ENCODE measurements at places on chromosomes 5 and 9.

GRCh38 chr5:147458581-147458980 is 51.3 kb downstream of the DPYSL3 start:
- DNase-seq: no peak

GRCh38 chr5:39717176-39717897 is 292.6 kb upstream of the DAB2 start:
- no peak for DNase-seq

DNA sequence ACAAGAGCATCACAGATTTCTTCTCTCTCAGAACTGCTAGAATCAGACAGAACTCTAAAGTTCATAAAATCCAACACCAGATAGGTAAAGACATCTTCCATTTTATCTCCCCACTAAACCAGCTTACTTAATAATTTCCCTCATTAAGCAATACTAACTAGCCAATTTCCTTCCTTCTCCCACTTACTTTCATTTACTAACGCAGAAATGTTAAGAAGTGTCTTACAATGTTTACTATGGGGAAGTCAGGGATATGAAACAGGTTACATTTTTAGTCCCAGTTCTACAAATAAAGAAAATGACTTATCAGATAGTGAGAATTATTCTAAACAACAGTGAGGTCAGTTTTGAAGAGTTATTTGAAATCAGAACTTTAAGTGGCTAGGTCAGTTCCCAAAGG is 236.5 kb downstream of the FBXL17 start:
- no peak for DNase-seq

DNA sequence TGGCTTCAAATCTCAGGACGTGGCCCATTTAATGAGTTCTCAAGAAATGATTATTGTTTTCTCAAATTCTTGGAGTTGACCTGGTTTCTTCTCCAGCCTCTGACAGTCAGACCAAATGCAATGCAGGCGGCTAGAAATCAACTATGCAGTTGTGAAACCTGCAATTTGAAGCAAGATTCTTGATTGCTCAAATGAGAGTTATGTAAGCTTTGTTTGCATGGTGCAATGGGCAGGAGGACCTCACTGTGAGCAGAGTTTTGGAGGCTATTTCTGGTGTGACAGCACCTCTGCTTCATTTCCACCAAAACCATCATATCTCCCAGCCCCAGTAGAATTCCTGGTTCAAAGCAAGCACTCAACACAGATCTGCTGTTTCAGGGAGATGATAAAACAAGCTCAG is 500.0 kb upstream of the KLF4 start:
- no peak for DNase-seq

GRCh38 chr5:56575821-56576220 is 239.5 kb upstream of the MAP3K1 start:
- DNase-seq: no peak

- no peak for DNase-seq
Measured at GRCh38 chr5:179812135-179812825, 5.6 kb upstream of the MGAT4B start.

DNA sequence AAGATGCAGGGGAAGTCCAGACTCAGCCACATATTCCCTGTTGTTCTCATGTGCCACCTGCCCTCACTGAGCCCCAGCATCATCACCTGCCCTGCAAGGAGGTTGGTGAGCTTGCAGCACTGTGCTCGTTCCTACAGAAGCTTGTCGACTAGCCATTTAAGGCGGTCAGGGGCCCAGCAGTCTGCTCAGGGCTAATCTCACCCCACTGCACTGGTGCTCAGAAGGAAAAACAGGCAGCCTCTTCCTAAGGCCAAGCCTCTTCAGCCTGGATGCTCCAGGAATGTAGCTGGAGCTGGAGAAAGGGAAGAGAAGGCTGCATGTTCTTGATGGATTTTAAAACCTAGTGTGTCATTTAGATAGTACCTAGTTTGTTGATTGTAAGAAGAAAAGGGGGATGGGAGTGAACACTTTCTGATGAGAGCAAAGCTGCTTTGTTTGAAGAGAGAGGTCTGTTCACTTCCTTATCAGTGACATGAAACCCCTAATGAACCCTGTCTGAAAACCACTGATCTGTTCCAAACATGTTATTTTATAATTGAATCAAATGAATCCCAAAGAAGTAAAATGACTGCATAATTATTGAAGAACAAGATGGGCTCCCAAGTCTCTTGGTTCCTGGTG is 10.6 kb upstream of the ASPN start:
- no peak for DNase-seq

DNA sequence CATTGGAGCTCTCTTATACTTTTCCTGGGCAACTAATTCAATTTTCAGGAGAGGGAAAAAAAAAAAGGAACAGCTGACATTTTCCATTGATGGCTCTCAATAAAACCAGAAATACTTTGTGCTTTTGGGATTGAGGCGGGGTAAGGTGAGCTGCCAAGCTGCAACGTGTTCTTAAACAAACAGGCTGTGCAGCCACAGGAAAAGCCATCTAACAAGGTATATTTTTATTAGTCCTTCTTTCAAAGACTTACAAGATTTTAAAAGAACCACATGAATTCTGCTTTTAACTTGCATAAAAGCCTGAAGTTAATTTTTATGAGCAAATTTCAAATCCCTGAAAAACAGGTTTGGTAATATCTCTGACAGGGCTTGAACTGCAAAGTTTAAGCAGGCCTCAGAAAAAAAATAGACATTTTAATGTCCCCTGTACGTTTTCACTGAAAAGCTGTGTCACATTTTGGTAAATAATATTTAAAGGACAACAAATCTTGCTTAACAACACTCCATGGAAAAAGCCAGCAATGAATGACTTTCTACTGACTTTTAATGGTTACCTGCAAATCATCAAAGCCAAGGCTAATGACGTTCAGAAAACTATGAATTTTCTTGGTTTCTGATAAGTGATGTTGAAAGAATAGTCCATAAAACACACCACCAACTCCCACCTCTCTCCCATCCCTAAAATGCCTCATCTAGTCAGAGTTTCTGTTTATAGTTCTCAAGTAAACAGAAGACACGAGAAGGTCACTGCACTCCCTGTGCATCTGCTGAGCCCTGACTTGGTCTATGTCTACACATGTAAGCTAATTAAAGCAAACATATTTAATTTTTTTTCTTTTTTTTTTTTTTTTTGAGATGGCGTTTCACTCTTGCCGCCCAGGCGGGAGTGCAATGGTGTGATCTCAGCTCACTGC is 433.6 kb downstream of the PIK3R1 start:
- DNase-seq: no peak

GRCh38 chr9:100111235-100111634 is 12.2 kb downstream of the INVS start:
- DNase-seq: peak; percentile 76

DNA sequence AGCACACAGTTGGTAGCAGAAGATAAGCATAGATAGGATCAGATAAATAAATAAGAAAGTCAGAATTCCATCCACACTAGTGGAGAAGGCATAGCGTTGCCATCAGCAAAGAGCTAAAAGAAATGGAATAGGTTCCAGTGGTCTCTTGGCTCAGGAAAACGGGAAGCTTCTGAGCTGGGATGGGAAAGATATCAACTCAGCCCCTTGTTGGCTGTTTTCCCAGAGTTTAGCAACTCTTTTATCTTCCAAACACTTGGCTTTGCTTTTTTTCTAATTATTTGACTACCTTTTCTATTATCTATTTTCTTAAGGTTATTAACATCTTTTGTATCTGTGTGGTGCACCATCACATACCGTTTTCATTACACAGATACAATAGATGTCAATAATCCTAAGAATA is 445.7 kb upstream of the TRPC7 start:
- no peak for DNase-seq

DNA sequence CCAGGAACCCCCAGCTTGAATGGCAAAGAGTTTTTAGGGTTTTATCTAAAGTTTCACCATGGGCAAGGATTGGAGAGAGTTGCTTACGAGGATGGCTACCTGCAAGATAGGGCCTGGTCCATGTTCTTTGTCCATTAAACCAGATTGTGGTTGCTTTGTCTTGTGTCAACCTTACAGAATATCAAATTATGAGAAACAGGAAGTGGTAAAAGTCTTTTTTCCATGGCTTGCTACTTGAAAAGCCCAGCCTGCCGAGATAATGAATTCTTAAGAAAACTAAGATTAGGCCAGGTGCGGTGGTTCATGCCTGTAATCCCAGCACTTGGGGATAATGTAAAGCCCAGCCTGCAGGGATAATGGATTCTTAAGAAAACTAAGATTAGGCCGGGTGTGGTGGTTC is 24.4 kb downstream of the ZNF474 start:
- no peak for DNase-seq

DNA sequence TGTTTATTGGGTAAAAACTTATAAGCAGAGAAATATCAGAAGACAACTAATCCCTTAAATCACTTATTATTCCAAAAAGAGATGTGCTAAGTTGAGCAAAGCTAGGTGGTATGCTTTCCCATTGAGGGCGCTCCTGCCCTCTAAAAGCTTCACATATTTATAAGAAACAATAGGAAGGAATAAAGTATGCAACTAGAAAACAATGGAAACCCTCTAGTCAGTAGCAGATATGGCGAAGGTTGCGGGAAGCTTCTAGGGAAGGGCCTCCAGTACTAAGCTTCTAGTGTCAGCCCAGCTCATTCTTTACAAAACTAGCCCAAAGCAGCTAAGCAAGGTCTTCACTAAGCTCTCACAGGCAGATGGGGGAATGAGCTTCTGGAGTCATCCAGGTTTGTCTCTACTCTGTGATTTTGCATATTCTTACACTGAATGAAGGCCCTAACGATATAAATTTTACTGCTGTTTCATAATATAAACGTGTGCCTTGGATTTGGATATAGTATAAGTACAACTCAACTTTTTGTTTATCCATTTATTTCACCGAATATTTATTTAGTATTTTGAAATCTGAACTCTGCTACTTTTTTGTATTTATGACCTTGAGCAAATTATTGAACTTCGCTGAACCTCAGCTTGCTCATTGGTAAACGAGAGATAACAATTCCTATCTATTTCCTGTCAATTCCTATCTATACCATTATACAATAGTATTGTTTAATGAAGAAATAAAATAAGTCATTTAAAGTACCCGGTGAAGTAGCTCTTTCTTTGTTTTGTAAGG is 571.4 kb downstream of the ELAVL2 start:
- DNase-seq: no peak

DNA sequence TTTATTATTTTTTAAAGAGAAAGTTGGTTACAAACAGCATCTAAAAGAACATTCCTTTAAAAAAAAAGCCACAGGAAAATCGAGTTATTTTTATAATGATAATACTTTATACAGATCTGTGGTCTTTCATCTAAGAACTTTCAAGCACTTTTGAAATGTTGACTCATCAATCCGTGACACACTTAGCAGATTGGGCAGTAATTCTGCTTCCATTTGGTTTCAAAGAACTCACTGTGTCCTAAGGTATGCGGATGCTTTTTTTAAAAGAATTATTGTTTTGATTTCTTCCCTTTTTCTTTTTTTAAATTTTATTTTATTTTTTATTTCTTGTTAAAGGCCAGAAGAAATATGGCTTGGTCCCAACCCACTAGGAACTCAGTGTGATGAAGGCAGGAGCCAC is 147.8 kb downstream of the AOPEP start:
- DNase-seq: no peak

GRCh38 chr5:76209297-76209696 is 126.1 kb downstream of the SV2C start:
- DNase-seq: no peak

GRCh38 chr5:54309691-54310432 is 511 bp downstream of the ARL15 start:
- peak; percentile 54 for DNase-seq

GRCh38 chr5:148913985-148914431 is 87.6 kb downstream of the ADRB2 start:
- DNase-seq: no peak

DNA sequence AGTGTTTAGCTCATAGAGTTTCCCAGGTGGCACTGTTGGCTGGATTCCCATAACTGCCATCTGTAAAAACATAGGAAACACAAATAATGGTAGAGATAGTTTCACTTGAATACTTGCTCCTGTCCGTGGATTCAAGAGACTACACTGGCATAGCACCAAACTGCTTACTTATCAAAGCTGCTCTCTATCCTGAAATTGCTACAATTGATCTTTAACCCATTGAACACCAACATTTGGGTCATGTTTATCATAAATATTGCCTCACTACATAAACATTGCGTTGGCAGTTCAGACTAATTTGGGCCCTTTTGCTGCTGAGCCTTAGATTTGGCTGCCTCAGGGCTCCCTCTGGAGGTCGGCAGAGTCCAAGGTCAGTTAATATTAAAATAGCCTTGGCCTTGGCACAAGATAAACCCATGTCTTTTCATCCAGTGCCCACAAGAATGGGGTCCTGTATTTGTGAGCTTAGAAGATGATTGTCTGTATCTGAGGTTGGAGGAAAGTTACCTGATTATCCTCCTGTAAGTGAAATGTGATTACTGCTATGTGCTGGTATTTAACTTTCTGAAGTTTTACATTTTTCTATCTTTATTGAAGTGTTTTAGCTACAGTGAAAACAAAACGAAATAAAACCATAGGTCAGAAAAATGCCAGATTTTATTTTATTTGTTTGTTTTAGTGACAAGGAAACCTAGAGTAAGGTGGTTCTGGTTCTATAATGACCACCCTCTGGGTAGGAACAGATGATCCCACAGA is 4.0 kb upstream of the RANBP3L start:
- DNase-seq: peak; percentile 64

- no peak for DNase-seq
Measured at GRCh38 chr5:140358738-140359310, 1.2 kb upstream of the SLC4A9 start.

DNA sequence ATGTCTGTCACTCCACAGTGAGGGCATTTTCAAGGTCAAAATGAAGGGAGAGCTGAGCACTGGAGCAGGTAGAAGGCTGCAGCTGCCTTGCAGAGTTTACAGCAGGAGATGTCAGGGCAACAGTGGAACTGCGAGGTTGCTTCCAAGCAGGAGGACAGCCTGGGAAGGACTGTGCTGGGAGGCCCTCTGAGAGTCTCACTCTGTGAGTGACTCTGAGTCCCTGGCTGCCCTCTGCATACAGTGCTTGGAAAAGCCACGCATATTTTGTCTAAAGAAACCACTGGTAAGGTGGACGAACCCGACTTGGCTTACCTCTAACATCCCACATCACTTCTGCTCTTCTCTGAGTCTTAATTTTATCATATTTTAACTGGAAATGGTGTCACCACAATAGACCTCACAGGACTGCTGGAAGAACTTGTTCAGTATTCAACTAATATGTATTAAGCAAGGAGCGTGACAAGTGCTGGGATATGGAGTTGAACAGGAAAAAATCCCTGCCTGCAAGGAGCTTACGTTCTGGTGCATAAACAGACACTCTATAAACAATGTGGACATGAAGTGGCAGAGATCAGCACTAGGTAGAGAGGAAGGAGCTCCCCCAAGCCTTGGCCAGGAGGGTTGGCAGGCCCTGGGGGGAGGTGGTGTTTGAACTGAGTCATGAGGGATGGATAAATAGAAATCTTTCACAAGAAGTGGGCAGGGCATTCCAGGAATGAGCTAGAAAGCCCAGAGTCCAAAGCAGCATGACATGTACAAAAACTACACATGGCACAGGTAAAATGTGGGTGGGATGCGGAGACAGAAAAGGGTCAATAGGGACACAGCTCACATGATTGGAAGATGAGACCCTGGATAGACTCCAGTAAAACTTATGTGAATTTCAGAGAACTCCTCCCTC is 64.0 kb upstream of the FOXE1 start:
- DNase-seq: no peak

DNA sequence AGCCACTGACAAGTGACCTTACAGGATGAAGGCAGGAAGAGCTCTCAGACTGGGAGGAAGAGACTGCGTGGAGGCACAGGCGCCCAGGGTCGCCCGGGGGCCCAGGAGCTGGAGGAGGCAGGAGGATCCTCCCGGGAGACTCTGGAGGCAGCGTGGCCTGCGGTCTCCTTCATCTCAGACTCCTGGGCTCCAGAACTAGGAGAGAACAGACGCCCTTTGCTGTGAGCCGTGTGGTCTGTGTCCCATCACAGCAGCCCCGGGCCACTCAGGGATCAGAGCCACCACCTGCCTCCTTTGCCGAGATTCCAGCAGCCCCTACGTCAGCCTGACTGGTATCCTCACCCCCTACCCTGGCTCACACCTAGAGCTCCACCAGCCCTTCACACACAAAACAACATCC is 45.2 kb downstream of the SLC12A7 start:
- DNase-seq: no peak

All from right forelimb (tissue), 1 donor.